LoVo (cell line): ENCODE measurements at places on chromosomes 13 and 19.
A peak's percentile ranks its signal among the peaks of the same experiment; 100 is the strongest.

GRCh38 chr19:952680-953444 lies 27.0 kb downstream of the ARID3A start:
- DNase-seq, result no peak

GRCh38 chr13:46982856-46983582 lies 86.2 kb upstream of the HTR2A start:
- no peak for DNase-seq

DNA sequence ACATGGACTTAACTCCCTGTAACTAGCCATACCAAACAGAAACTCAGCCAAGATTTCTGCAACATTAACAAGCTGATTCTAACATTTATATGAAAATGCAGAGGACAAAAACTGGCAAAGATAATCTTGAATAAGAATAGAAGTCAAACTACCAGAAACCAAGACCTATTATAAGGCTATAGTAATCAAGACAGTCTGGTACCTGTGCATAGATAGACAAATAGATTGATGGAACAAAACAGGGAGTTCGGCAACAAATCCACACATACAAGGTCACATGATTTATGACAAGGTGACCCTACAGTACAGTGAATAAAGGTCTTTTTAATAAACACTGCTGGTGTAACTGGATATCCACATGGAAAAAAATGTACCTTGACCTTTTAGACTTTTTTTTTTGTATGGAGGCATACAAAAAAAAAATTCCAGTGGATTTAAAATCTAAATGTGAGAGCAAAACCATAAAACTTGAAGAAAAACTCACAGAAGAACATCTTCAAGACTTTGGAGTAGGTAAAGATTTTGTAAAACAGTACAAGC lies 2.9 kb upstream of the RFC3 start:
- DNase-seq, result no peak

DNA sequence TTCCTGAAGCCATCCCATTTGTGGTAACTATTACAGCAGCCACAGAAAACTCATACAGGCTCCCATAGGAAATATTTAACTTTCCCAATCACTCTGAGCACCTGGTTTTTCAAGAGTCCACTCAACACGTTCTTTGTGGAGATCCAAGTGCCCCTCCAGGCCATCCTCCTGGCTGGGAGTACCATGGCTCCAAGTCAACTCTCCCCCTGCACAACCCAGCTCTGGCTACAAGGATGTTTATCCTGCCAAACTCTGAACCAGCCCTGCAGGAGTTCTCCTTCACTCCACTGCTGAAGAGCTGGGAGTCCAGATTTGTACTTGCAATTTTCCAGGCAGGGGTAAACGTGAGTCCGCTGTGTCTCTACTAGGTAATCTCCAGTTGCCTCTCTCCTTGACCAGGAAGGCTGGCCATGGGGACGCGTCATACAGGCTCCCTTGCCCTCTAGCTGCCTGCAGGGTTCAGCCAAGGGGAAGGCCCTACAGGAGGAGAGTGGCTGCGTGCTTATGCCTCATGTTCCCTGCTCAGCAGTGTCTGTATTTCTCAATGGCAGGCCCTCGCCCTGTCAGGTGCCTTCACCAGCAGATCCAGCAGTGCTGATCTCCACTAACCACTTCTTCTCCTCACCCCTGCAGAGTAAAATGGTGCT lies 29.9 kb upstream of the ARGLU1 start:
- DNase-seq, result no peak

DNA sequence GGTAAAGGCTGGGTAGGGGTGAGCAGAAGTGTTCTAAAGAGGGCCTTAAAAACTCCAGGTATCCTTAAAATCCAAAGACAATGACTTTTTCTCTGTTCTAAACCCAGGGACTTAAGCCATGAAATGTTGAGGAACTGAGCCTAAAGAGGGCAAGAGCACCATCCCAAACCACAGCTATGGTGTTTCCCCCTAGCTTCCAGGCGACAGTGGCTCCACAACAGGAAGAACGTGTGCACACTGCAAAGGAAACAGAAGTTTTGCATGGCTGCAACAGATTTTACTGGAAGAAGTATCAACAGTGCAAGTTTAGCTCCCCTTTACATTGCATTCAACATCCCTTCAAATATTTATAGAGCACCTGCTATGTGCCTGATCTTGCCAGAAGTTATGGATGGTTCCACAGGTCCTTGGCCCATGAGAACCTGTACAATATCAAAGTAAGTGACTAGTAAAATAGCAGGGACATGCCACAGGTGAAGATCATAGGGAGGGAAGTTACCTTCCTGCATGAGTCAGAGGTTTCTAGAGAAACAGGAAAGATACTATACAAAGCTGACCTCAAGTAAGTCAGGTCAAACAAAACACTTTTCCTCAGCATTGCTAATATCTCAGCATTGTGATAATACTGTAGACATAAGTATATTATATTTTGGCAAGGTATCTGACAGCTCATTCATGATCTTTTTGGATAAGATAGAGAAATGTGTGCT lies 8.4 kb upstream of the KCTD12 start:
- no peak for DNase-seq

- DNase-seq, result no peak
These were observed 13.0 kb downstream of the OR7A5 start for GRCh38 chr19:14821937-14822336.

GRCh38 chr13:97502706-97503105 lies 68.7 kb downstream of the RAP2A start:
- DNase-seq, result no peak

DNA sequence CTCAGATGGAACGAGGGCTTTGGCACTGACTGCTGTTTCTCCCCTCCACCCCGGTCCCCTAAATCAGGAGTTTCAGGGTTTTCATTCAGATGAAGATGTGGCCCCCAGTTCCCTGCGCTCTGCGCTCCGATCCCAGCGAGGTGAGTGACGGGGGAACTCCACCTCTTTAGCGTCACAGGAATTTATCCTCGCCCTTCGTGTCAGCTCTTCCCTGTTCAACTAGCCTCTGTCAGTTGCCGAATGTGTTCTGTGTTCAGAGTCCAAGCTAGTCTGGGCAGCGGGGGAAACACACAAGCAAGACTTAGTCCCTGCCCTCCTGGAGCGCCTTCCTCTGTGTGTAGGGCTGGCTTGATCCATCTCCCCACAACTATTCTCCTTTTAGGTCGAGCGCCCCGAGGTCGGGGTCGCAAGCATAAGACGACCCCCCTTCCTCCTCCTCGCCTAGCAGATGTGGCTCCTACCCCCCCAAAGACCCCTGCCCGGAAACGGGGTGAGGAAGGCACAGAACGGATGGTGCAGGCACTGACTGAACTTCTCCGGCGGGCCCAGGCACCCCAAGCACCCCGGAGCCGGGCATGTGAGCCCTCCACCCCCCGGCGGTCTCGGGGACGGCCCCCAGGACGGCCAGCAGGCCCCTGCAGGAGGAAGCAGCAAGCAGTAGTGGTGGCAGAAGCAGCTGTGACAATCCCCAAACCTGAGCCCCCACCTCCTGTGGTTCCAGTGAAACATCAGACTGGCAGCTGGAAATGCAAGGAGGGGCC lies 1.8 kb downstream of the KMT2B start:
- DNase-seq, result no peak

DNA sequence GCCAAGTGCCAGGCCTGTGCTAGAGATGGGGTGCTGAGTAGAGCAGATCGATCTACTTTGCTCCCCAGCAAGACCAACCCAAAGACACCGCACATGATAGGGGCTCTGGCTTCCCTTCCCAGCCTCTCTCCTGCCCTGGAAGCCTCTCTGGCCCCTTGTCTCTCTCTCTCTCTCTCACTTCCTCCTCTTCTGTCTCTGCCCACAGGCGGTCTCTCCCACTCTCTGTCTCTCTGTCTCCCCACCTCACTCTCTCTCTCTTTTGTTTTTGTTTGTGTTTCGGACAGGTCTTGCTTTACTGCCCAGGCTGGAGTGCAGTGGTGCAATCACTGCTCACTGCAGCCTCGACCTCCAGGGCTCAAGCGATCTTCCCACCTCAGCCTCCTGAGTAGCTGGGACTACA lies 1.3 kb downstream of the SELENOV start:
- no peak for DNase-seq

DNA sequence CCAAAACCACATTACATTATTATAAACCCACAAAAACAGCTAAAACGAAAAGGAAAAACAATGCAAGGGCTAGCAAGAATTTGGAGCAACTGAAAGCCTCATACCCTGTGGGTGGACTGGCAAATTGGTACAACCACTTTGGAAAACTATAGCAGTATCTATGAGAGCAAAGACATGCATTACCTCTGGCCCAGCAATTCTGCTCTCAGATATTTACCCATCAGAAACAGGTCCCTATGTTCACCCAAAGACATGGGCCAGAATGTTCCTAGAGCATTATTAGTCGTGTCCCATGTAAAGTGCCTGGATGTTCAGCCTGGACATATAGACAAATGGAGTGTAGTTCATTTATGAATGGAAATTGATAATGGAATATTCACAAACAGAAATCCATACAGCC lies 27.9 kb downstream of the POP4 start:
- no peak for DNase-seq

DNA sequence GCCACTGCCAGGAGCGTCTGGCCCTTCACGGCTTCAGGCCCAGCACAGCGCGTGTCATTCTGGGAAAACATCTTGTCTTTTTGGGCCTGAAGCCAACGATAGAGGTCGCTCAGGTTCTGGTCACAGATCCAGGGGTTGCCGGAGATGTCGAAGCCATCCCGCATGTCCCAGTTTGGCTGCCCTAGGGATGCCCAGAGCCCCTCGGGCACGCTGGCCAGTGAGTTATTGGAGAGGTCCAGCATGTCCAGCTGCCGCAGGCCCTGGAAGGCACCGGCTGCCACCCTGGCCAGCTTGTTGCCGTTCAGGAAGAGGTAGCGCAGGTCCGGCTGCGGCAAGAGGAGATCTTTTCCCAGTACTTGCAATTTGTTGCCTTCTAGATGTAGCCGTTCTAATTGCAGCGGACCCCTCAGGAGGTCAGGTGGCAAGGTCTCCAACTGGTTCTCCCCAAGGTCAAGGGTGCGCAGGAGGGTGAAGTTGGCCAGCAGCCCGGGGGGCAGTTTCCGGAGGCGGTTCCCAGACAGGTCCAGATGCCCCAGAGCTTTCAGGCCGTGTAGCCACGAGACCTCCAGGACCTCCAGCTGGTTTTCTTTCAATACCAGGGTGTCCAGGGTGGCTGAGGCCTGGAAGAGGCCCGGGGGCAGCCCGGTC lies 1.8 kb downstream of the LRG1 start:
- no peak for DNase-seq

GRCh38 chr13:36362251-36362650 lies 16.1 kb upstream of the SPART start:
- no peak for DNase-seq

GRCh38 chr13:113542751-113543424 lies 41.7 kb upstream of the TFDP1 start:
- no peak for DNase-seq

- DNase-seq, result no peak
These were observed 7.3 kb downstream of the URAD start for GRCh38 chr13:27981006-27981708.

DNA sequence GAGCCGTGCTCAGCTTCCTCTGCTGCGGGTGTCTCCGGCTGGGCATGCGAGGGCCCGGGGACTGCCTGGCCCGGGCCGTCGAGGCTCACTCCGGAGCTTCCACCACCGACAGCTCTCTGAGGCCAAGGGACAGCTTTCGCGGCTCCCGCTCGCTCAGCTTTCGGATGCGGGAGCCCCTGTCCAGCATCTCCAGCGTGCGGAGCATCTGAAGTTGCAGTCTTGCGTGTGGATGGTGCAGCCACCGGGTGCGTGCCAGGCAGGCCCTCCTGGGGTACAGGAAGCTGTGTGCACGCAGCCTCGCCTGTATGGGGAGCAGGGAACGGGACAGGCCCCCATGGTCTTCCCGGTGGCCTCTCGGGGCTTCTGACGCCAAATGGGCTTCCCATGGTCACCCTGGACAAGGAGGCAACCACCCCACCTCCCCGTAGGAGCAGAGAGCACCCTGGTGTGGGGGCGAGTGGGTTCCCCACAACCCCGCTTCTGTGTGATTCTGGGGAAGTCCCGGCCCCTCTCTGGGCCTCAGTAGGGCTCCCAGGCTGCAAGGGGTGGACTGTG lies 1.2 kb downstream of the S1PR4 start:
- DNase-seq, result no peak

- no peak for DNase-seq
These were observed 7.5 kb upstream of the PDCD5 start for GRCh38 chr19:32573492-32573794.

- DNase-seq, result no peak
These were observed 30.4 kb downstream of the CEBPG start for GRCh38 chr19:33403973-33404304.

- peak; percentile 41 for DNase-seq
These were observed 36.4 kb upstream of the IGSF23 start for GRCh38 chr19:44576843-44577565.

- peak; percentile 38 for DNase-seq
These were observed 38.6 kb upstream of the SEMA6B start for GRCh38 chr19:4597975-4598671.

DNA sequence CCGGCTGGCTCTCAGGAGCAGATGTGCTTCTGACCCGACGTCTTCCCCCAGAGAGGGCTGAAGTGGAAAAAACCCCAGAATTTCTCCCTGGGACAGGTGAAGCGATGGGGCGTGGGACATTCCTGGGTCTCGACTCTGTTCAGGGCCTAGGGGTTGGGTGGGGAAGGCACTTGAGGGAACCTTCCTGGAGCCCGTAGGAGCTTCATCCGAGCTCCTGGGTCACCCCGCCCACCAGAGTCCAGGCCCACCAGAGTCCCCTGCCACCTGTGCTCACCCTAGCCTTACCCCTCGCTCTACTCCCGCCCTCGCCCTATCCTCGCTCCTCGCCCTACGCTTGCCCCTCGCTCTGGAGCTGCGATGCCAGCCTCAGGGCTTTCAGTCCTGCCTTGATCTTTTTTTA lies 23.2 kb downstream of the EPN1 start:
- DNase-seq, result no peak

- no peak for DNase-seq
These were observed 423 bp downstream of the LSM14A start for GRCh38 chr19:34172661-34173192.

DNA sequence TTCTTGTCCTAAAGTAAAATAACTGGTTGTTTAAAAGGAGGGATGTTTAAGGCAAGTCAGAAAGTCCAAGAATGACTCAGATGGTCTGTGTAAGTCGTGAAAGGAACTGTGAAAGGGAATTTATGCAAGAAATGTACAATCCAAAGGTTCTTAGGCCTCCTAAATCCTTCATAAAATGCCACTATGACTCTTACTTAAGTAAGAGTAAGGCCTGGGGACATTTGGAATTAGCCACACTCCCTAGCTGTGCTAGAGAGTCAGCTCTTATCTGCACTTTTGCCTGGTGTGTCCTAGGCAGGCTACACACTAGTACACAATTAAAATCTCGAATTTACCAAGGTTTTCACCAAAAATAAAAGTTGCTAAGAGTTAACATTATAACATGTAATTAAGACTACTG lies 686.9 kb downstream of the UQCRFS1 start:
- DNase-seq, result no peak
